T-helper 2 cell (primary cell): ENCODE measurements at places on chromosomes 16 and 17.

DNA sequence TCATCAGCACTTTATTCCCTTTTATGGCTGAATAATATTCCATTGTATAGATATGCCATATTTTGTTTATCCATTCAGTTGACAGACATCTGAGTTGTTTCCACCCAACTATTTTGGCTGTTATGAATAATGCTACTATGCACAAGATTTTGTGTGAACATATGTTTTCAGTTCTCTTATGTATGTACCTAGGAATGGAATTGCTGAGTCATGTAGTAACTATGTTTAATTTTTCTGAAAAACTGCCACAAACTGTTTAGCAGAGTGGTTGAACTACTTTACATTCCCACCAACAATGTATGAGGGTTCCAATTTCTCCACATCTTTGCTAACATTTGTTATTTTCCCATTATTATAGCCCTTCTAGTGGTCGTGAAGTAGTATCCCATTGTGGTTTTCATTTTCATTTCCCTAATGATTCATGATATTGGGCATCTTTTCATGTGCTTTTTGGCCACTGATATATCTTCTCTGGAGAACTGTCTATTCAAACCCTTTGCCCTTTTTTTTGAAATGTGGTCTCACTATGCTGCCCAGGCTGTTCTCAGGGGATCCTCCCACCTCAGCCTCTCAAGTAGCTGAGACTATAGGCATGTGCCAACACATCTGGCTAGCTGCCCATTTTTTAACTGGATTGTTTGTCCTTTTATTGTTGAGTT is 26.3 kb downstream of the SMURF2 start:
- no peak for DNase-seq

DNA sequence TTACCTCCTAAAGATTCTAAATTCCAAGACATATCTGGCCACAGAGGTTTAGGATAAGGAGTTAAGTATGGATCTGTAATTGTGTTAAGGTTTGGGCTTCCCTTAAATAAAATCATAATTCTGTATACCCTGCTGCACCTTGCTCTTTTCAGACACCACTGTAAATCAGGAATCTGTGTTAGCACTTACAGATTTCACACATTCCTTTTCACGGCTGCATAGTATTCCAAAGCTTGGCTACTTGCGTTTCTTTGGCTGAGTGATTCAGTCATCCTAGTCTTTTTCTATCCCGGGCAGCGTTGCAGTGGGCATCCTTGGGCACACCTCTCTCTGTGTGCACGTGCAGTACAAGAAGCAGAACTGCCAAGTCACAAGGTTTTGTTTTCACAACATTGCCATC is 105.8 kb downstream of the SOCS1 start:
- no peak for DNase-seq

GRCh38 chr16:89114159-89114981 is 20.7 kb downstream of the ACSF3 start:
- DNase-seq, result peak; percentile 31

GRCh38 chr16:28617874-28618273 is 8.0 kb upstream of the SULT1A1 start:
- no peak for DNase-seq

DNA sequence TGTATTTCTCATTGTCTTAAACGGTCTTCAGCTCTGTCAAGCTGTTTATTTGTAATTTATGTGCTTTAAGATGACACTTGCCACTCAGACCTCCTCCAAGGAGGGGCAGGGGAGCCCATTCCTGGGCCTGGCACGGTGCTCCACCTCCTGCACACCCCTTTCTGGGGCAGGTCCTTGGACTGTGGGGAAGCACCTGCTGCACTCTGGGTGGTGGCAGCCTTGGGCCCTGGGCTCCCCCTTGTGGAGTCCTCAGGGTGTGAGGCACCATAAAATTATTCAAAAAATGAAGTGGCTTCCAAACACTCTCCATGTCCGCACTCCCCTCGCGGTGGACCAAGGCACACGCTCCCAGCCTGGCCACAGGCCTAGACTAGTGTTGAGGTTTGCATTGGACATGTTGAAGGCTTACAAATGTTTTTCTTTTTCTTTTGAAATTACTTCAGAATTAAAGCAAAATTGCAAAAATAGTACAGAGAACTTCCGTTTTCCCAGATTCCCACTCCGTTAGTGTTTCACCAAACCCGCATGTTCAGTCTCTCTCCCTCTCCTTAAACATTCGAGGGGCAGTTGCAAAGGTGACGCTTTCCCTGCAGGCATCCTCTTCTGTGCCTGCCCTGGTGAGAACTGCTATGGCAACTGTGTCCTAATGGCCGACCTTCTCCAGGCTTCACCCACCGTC is 32.4 kb downstream of the FOXK2 start:
- DNase-seq, result peak; percentile 46

GRCh38 chr17:76877437-76877836 is 9.2 kb downstream of the MGAT5B start:
- no peak for DNase-seq

DNA sequence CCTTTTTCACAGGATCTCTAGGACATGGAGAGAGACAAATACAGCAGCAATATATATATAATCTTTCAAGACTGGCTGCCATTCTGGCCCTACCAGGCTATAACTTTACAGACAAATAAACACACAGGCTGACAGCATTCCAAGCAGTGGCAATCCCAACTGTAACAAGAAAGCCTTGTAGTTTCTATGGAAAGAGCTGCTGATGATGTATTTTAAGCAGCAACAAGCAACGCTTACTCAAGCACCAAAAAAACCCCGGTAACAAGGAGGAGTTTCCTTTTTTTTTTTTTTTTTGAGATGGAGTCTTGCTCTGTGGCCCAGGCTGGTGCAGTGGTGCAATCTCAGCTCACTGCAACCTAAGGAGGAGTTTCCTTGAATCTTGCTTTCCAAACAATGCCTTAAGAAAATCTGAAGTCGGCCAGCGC is 23.2 kb downstream of the LSM12 start:
- no peak for DNase-seq

GRCh38 chr16:56613706-56614105 is 5.3 kb downstream of the MT2A start:
- no peak for DNase-seq

GRCh38 chr17:20241855-20242254 is 225.5 kb downstream of the LGALS9B start:
- no peak for DNase-seq

DNA sequence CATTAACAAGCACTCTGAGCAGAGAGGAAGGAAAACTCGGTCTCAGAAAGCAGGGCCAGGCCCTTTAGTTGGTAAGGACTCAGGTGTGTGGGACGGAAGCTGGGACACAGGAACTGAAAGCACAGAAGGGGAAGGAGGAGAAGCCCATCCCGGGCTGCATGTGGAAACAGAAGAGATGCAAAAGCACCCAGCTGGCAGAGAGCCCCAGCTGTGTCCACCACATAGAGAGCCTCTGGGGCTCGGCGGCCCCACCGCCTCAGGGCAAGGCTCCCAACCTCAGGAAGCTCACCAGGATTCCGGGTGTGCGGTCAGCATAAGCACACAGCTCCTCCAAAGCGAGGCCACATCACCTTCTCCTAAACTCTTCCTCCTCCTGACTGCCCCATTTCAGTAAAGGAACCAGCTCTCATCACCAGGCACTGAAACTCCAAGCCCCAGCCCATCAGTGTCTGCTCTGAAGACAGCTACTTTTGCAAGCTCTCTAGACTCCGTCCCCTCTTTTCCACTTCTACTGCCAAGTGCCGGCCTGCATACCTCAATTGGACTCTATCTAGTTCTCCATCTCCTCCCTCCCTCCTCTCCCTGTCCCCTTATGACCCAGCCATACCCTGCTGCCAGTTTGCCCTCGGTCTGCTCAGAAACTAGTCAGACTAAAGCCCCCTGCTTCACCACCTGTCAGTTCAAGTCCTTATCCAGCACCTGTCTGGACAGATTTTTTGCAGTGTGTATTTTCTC is 6.0 kb downstream of the ST3GAL2 start:
- DNase-seq, result no peak

GRCh38 chr17:4634976-4635375 is 6.5 kb downstream of the ALOX15 start:
- DNase-seq, result no peak

- no peak for DNase-seq
Observed at GRCh38 chr16:83458612-83459011, 349.2 kb upstream of the HSBP1 start.

DNA sequence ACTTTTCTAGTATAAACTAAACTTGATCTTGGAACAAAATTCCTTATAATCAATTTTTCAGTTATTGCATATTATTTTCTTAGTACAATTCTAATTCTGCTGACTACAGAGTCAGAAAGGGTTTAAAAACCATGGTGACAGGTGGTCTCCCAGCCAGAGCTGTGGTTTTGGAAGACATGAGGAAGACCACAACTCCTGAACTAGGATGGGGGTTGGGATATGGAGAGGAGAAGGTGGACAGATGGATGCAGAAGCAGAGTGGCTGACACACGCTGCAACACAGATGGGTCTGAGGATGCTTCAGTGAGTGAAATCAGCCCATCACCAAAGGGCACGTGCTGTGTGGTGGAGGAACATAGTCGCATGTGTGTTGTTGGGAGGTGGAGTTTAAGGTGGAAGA is 187.7 kb downstream of the LGALS9B start:
- DNase-seq, result no peak

- DNase-seq, result no peak
Observed at GRCh38 chr17:61384354-61384691, 15.3 kb upstream of the TBX2 start.

DNA sequence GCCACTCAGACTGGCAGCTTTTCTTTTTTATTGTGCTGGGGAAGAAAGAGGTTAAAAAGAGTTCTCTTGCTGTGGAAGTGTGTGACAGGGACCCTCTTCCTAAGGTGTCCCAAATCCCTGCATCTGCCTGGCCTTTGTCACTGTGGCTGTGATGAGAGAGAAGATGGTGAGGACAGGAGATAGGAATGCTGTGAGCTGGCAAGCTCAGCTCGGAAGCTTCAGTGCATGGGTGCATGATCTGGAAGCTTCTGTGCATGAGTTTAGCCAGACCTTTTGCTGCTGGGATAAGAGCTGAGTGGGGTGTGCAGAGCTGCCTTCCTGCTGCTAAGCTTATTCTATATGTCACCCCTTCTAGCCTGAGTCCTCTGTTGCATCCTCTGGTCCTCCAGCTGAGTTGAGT is 103.3 kb upstream of the CACNG3 start:
- no peak for DNase-seq

GRCh38 chr16:49213594-49213993 is 68.0 kb downstream of the CBLN1 start:
- no peak for DNase-seq

DNA sequence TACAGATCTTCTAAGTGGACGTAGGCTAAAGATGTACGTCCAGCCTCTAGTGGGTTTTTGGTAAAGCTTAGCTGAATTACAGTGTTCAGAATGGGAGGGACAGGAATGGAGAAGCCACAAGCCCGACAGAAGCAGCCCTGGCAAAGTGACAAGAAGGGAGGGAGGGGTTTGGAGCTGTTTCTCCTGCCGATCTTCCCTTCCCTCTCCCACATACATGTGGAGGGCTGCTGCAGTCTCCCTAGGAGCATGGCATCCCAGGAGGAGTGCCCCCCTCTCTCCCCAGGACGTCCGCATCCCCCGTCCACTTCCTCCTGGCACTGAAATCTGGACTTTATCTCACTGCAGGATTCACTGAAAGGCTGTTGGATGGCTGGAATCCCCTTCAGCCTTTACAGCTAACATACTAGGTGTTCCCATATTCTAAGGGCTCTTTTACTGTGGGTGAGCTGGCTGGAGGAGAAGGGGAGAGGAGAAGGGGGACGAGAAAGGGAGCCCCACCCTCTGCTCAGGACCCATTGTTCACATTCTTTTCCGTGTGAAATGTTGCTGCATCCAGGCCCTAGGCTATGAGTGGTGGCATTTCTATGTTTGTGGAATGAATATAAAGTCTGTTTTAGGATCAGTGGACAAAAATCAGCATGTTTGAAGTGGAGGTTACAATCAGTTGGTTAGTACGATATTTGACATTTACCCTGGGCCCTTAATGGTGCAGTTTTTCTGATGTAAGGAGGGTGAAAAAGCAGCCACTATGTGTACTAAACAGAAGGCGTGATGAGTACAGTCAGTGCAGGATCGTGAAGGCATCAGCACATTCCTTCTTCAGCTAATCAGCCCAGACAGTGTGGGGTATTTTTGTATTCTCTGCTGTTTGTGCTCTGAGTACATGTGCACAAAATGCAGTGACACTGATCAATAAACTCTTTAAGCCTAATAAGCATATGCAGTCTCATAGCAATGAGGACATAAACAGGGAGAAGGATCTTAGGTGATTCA is 94.6 kb downstream of the SPECC1 start:
- no peak for DNase-seq

- DNase-seq, result no peak
Observed at GRCh38 chr17:4209611-4210010, 54.2 kb downstream of the ANKFY1 start.

- no peak for DNase-seq
Observed at GRCh38 chr17:385836-386140, 33.2 kb upstream of the RPH3AL start.

DNA sequence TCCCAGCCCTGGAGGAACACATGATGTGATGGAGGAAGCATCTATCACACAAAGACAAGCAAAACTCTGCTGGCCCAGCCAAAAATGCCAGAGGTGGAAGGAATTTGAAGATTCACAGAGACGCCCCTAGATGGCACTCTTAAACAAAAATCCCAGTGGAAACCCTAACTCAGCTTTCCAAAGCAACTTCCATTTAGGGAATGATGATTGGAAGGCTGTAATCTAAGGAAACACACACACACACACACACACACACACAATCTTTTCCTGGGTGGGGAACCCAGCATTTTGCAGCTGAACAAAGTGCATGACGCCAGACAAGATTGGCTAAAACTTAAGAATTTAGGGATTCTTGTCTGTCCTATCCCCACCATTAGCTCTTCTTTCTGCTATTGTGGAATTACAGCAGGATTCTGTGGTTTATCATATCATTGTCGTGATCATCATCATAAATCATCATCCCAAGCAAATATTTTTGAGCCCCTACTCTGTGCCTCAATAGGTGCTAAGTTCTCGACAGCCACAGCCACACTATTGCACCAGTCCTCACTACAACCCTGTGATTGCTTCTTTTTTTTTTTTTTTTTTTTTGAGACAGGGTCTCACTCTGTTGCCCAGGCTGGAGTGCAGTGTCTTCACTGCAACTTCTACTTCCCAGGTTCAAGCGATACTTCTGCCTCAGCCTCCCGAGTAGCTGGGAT is 1.6 kb upstream of the LDAF1 start:
- no peak for DNase-seq

DNA sequence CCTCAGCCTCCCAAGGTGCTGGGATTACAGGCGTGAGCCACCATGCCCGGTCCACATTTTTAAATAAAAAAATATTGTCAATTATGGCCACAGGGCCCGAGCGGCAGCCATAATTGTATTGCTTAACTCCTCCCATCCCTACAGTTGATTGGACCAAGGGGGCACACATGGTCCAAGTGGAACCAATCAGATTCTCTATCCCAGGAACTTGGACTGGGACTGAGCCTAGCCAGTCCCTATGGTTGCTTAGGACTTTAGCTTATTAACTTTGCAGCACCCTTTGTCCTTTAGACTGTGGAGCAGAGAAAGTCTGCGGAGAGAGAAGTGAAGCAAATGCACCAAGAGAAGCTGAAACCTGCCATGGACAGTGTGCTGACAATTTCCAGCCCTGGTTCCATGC is 5.5 kb upstream of the RDM1 start:
- no peak for DNase-seq

- DNase-seq, result no peak
Observed at GRCh38 chr17:80992077-80992947, 671 bp downstream of the CHMP6 start.
